ENCODE measurements at places on chromosomes 2 and 18. TPM values are rescaled to one million over a fixed set of nuclear protein-coding genes. Genes with fewer than 3 reads are reported as not detected.

The GBX2 gene
- 0.65 TPM for polyA plus RNA-seq

The TEKT4 gene
- polyA plus RNA-seq: 0.24 TPM

The TUBB8B gene
- polyA plus RNA-seq: 0.42 TPM

The RGPD8 gene
- polyA plus RNA-seq: 3.0 TPM

The RGPD4 gene
- polyA plus RNA-seq: 0.06 TPM

The HOXD9 gene
- polyA plus RNA-seq: 71.8 TPM

The ZRANB3 gene
- 8.9 TPM for polyA plus RNA-seq

The CAVIN2 gene
- 38.9 TPM for polyA plus RNA-seq

The RIT2 gene
- 0.14 TPM for polyA plus RNA-seq

The POTEC gene
- polyA plus RNA-seq: not detected

The METTL4 gene
- 17.3 TPM for polyA plus RNA-seq

The SLC9A4 gene
- 10.7 TPM for polyA plus RNA-seq

The GRB14 gene
- polyA plus RNA-seq: 2.4 TPM

The ARHGAP15 gene
- 3.4 TPM for polyA plus RNA-seq

The C2orf74 gene
- 22.8 TPM for polyA plus RNA-seq

DNA sequence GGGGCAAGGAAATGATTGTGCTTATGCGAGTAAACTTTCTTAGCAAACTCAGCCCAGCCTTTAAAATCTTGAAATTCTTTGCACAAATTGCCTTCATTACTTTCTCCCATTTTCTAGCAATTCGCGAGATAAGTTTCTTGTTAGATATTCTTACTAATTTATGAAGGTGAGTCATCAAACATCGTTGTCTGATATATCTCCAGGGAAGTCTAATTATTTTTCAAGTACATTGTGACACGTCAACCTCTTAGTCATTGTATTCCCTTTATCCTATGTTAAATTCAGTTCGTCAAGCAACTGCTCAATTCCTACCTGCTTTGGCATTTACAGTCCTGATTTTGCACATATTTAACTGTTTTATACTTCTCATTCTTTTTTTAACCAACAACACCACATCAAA lies 854.5 kb upstream of the CRIM1 start:
- no peak for DNase-seq

- DNase-seq: no peak
These were observed 8.8 kb downstream of the NFATC1 start for GRCh38 chr18:79404567-79404910.

GRCh38 chr2:214217599-214217998 lies 193.3 kb upstream of the VWC2L start:
- no peak for DNase-seq

DNA sequence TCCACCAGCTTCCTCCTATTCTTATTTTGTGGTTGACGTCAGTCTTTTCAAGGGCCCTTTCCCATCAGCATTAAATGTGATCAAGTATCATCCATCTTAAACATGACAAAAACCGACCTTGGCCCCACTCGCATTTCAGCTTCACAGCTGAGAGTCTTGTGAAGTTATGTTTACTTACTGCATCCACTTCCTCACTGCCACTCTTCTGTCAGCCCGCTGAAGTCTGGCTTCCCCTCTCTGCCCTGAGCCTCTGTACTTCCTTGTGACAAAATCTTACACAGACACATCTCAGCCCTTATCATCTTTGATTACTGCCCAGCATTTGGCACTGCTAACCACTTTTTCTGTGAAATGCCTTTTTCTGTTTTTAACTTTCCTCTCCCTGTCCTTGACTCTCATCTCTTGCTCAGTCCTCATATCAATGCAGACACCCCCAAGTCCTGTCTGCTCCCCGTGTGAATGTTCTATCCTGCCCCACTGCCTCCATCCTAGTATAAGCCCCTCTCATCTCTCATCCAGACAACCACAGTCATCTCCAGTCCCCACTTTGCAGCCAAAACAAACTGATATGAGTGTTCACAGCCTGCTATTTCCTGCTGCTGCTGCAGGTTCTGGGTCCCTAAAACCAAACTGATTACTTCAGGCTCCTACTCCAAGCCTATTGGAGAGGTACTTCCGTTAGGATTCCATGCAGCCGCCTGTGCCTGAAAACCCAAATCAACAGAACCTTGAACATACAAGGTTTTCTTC lies 31.4 kb downstream of the FOSL2 start:
- no peak for DNase-seq

DNA sequence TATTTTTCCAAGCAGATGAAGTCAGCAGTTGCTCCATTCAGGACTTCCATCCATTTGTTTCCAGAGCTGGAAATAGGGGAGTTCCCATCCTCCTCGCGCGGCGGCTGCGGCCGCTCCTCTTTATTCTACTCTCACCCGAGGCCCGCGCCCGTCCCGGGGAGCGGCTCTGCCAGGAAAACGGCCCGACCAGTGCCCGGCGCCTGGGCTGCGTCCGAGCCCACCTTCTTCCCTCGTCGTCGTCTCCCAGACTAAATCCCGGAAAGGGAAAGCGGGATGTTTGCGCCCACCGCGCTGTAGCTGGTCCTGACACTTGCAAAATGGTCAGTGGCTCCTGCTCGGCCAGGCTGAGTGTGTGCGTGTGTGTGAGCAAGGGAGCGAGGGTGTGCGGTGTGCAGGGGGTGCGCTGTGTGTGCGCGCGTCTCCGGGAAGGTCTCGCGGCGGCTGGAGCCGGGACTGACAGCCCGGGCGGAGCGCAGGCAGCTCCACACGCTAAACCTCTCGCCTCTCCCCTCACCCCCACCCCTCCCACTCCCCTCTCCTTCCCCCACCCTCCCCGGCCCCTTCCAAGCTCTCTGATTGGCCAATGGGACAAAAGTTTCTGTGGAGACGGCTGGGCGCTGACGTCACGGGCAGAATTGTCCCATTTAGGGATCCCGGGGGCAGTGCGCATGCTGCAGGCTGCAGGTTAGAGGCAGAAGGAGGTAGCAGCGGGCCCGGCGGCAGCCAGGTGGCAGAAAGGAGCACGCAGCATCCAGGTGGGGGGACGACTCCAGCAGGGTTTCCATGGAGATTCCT lies at the start of gene NOL4:
Gene NOL4, minus strand, starts transcription at position 491 of the 795 bp plus-strand sequence. CDS start 1,660 bp downstream, outside the sequence.
- no peak for DNase-seq

DNA sequence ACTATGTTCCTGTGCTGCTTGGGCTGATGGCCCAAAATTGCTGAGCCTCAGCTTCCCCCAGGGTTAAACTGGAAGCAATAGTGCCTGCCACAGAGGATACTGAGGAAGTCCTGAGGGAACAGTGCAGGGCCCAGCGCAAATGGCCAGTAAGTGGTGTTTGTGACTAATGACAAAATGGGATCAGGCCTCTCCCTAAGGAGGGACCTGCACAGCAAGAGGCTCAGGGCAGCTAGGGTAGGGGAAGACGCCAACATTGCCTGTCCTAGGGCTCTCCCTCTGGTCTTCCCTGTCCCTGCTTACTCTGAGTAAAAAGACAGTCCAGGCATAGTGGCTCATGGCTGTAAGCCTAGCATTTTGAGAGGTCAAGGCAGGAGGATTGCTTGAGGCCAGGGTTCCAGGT lies 37.8 kb downstream of the INO80C start:
- no peak for DNase-seq

DNA sequence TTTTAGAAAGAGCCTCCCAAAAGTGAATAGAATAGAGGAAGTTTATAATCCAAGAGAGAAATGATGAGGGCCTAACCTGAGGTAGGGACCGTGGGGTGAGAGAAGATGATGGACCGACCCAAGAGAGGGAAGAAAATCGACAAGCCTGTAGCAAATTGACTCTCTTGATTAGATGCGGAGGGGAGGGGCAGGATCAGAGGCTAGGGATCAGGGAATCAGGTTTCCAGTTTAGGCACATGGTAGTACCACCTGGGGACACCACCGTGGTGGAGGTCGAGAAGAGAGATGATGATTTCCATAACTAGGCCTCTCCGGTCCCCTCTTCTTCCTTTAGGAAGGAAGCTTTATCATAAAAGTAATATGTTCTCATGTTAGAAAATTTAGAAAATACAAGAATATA lies 108.7 kb upstream of the ALPP start:
- DNase-seq: no peak

GRCh38 chr2:33927756-33928155 lies 328.7 kb upstream of the FAM98A start:
- no peak for DNase-seq

DNA sequence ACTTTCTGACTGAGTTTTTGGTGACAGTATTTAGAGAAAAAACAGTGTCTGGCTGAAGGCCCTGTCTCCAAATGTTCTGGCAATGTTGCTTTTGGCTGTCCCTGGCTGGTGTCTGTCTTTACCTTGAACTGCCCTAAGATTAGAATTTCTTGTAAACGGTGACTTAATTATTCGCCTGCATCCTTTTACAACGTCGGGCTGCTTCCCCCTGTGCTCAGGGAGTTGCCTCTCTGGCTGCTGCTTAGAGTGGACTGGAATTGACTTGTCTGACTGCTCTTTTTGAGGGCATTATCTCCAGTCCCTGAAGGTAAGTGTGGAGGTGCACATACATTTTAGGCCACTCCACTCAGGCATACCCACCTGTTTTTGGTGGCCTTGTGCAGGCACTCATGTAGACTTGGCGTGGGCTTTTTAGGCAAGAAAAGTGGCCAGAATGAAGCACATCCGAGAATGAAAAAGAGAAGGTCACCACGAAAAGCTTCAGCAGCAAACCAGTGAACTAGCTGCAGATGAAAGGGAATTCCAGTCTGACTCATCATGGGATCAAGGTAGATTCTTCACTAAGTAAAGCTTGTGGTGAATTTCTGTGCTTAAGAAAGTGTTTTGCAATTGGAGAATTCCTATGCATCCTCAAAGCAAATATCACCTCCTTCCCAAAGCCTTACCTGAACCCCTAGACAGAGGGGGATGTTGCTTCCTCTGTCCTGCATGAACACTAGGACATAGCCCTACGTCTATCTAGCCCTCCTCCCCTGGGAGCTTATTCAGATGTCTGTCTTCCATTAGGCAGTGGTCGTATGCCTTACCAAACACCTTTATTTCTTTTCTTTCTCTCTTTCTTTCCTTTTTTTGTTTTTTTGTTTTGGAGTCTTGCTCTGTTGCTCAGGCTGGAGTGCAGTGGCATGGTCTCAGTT lies 230.3 kb upstream of the TRIB2 start:
- DNase-seq: no peak

GRCh38 chr2:134623796-134624195 lies 95.0 kb downstream of the TMEM163 start:
- no peak for DNase-seq

- DNase-seq: no peak
These were observed 19.4 kb downstream of the COA5 start for GRCh38 chr2:98588880-98589431.

- DNase-seq: no peak
These were observed 22.0 kb downstream of the KCTD1 start for GRCh38 chr18:26526128-26526965.

DNA sequence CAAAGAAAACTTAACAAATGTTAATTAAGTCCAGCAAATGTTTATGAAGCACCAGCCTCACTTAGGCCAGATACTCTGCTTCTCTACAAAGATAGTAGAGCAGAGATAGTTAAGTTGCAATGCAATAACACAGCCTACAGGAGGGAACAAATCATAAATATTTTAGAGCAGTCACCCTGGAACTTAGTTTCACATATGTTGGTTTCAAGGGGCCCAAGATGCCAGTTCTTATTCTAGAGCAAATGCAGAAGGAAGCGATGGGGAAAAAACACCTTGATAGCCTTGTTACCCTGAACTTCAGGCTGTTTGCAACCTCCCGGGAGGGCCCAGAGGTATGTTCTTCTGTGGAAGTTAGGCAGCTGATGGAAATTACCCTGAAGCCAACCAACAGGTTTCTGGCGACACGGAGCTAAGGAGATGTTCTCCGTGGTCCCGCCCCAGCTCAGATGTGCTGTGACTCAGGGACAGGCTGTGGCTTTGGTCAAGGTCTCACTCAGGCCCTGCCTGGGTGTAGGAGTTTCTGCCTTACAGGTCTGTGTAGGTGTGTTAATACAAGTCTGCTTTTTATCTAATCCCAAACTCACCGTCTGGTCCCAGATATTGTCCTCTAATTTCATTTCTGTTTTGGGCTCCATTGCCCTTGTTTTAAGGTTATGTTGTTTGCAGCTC lies 3.8 kb downstream of the CTIF start:
- no peak for DNase-seq

- DNase-seq: no peak
These were observed 327.1 kb downstream of the NCKAP5 start for GRCh38 chr2:133241224-133241571.

DNA sequence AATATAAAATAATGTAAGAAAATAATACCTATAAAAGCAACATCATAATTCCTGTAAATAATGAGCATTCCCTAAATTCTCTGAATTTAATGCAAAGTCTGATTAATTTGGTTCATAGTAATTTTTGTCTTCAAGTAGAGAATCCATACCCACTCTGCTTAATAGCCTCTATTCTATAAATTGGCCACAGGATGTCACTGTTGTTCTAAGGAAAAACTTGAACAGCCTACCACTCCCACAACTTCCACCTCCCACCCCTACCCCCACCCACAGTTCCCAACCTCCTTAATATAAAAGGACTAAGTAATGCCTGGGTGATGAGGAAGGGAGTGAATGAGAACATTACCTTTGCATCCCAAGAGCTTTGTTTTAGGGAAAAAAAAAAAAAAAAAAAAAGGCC lies 27.2 kb upstream of the BBS5 start:
- no peak for DNase-seq

DNA sequence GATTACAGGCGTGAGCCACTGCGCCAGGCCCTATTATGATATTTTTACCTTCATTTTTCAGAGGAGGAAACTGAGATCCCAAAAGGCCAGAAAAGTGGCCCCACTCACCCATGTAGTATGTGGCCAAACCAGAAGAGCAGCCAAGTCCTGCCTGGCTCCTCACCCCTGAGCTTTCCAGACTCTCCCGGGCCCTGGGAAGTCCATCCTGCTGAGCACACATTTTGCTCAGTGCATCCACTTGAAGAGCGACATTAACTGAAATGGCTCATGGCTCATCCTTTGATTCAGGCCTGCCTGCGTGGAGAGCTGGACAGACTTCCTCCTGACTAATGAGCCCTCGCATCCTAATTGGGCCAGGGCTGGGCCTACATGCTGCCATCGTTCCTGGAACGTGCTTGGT lies 9.5 kb upstream of the NGEF start:
- no peak for DNase-seq

GRCh38 chr2:31213601-31214443 lies 3.5 kb downstream of the CAPN14 start:
- no peak for DNase-seq

GRCh38 chr2:109045505-109045904 lies 56.5 kb upstream of the EDAR start:
- DNase-seq: no peak

DNA sequence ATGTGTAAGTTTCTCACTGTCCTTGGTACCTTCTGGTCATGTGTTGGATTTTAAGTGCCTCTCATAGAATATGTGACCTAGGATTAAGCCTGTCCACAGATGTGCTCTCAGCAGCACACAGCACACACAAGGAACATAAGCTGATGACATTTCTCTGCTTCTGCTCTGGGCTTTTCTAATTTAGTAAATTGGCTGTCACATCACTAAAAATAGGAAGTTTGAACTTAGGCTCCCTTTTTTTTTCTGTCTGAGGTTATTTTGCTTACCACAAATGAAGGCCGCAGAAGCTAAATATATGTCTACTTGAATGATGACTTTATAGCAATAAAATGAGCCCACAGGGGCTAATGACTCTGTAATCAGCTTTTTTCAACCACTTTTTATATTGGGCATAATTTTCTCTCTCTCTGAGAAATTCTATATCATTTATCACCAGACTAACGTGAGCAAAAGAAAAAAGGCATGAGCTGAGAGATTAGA lies 150.2 kb upstream of the KLHL14 start:
- DNase-seq: no peak

- no peak for DNase-seq
These were observed 205.3 kb upstream of the SLC14A2 start for GRCh38 chr18:45409971-45410370.

- DNase-seq: no peak
These were observed 35.3 kb downstream of the RAB31 start for GRCh38 chr18:9743200-9744016.

Data from left renal pelvis (tissue), 4 donors.